Effector memory CD4-positive, alpha-beta T cell (primary cell): ENCODE measurements at places on chromosomes 3 and 15.

DNA sequence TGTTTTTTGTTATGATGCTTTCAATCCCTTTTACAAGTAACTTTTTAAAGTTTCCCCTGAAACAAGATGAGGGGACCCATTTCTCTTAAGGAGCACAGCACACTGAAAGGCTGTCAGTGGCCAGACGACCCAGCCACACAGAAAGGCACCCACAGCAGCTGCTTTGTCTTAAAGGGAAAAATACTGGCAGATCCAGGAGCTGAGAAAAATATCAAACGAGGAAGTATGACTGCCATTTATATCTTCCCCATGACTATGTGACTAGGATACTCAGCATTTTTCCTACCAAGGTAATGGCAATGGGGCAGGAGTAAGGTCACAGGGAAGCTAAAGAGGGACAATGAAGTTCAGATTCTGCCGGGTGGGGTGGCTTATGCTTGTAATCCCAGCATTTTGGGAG, 15.9 kb downstream of the ABCC5 start:
- no peak for DNase-seq

GRCh38 chr3:3295586-3295985, 116.1 kb upstream of the CRBN start:
- DNase-seq = no peak

DNA sequence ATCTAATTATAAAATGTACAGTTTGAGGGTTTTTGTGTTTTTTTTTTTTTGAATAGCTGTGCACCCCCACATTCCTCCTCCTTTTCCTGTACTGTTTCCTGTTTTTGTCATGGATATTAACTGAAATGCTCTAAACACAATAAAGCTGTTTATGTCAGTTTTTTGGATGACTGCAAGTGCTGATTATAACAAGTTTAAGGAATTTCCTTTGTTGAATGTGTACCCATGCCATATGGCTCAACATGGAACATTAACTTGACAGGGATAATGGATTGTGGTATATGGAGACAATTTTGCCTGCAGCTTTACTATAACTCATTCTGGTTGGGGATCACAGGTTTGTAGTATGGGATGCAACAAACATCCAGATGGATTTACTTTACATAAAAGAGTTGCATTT, 216.4 kb downstream of the TCF12 start:
- DNase-seq = no peak

DNA sequence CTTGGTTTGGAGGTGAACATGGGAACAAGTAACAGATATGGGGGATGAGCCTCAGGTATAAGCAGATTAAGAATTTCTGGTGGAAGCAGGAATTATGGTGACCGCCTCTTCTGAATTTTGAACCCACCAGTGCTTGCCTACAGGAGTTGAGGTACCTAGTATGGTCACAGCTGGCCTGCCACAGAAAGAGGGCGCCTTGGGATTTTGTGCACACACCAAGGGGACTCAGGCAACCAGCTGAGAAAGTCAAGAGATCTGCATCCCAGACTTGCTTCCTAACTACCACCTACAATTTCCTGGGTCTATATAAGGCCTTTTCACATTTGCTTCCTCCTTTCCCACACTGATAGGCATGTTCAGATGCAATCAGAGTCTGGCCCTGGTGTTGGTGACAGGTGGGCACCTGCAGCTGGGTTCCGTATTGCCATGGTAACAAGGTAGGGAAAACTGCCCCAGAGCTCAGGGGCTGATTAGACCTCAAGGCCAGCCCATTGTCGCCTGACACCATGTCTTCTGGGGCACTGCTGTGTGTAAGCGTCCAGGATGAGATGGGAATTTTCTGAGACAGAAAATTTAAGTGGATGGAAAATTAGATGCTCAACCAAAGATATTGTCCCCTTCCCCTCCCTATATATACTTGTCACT, 75.9 kb upstream of the RASGRF1 start:
- no peak for DNase-seq

GRCh38 chr15:92023965-92024364, 170.5 kb downstream of the SLCO3A1 start:
- no peak for DNase-seq

DNA sequence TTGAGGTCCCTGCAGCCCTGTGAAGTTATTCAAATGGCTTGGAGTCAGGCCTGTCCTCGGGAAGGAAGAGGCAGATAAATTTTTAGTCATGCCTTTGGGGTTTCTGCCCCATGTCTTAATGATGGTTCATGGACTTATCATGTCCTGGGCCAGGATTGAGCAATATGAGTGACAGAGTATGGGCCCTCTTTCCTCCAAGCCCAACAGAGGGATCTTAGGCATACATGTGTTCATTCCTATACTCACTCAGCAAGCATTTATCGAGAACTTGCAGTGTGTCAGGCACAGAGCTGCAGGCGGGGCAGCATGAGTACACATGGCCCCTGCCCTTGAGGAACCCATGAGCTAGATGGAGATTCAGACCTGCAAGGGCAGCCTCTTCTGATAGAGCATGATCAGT, 6.2 kb downstream of the ESYT3 start:
- no peak for DNase-seq

DNA sequence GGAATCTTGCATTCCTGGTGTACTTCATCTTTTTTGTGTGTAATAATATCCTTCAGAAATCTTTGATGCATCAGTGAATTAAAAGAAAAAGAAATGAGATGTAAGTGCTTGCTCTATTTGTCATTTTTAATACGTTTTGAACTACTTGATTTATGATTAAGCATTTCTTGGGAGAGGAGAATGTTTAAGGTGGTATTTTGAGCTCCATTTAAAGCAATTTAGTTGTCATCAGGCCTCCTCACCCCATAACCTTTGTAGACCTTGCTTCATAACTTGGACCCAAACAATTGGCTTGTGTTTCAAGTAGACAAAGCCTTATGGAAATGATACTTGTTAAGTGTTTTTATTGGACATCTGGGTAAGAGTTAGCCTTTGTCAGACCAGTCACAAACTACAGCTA, 87.1 kb upstream of the VEPH1 start:
- DNase-seq = no peak

- no peak for DNase-seq
Observed at GRCh38 chr3:157469561-157470294, 33.1 kb downstream of the PTX3 start.

DNA sequence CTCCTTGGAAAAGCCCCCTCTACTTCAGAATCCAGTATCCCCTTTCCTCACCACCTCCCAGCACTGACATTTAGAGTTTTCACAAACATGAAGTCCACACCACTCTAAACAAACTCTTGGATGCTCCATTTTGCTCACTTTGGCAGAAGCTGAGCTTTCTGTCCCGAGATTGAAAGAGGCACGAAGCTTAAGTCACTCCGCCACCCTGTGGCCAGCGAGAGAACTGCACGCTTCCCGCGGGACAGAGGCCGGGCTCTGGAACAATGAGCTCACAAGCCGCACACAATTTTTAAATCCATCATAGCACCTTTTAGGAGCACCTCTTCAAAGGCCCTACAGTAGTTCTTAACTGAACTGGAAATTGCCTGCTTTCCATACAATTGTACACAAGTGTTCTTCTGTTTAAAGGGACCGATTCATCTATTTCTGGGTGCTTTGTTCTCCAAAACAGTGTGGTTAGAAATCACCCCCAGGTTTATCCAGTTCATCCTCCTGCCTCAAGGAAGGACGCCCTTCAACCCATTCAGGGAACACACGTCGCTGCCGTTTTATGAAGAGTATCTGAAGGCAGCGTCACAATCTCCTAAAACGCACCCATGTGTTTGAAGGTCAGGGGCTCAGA, 226.1 kb downstream of the VPS13C start:
- peak; percentile 46 for DNase-seq

GRCh38 chr3:183515968-183516851, 39.3 kb downstream of the KLHL6 start:
- DNase-seq = peak; percentile 35

DNA sequence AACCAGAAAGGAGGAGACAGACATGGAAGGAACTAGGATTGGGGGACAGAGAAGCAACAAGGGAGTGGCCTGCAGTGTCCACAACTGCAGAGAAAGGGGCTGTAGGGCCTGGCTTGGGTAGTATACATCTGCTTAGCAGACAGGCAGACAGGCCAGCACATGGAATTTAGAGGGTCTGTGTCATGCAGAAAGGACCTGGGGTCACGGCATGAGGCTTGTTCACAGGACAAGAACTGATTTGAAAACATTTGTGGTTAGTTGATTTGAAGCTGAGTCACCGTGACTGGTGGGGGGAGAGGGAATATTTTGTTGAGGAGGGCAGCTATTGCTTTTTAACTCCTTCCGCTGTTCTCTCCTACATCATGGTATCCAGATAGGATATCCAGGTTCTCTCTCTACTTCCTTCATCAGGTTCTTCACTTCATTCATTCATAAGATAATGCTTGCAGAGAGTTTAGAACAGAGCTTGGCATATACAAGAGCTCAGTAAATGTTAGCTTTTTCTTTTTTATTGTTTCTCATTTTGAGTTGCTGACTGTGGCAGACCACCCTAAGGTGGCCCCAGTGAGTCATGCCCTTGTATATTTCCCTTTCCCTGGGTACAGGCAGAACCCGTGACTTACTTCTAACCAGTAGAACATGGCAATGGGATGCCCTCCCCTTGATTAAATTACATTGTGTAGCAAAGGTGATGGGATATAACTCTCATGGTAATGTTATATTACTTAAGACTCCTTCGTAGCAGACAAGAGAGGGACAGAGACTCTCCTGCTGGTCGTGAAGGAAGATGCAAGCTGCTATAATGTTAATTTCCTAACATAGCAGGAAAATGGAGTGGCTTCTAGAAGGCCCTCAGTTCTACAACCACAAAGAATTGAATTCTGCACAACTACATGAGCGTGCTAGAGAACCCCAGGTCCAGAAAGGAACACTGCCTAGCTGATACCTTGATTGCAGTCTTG, 95.0 kb upstream of the NMNAT3 start:
- DNase-seq = no peak

DNA sequence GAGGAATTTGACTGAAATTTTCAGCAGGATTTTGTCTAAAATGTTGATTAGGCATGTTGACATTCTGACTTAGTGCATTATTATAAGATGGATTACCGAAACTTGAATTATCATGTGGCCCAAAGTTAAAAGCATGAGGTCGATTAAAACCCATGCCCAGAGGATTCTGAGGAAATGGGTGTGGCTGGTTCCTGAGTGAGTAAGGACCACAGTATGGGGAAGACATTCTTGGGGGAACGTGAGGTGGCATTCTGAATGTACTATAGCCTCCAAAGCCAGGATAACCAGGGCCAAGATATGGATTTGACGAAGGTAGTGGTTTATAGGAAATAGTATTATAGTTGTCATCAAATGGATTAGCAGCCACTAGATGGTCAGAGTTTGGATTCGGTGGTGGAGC, 38.7 kb upstream of the DNAAF4 start:
- DNase-seq = no peak

DNA sequence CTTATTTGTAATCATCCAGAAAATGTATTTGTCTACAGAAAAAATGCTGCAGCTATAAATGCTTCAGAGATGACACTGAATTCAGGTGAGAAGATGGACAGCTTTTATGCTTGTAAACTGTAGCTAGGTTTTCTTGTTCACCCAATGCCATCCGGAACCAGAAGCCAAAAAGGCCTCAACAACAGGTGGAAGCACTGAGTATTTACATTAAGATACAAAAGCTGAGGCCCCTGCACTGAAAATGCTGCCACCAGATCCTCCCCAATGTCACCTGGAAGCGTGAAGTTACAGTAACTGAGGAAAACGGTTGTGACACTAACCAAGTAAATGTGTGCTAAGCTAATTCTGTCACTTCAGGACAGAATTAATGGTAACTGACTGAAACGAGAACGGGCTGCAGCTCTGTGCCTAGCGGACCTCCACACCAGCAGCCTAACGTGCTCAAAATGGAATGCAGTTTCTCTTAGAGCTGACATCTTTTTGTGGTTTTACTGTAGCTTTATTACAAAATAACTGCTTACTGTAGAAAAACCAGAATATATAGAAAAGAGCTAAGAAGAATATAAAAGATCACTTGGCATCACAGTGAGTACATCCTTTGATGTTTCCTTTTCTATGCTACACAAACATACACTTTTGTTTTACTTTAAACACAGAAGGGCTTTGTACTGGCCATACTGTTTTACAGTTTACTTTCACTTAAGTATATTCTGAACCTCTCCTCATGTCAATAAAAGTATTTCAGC, 7.6 kb downstream of the CHSY1 start:
- DNase-seq = no peak

DNA sequence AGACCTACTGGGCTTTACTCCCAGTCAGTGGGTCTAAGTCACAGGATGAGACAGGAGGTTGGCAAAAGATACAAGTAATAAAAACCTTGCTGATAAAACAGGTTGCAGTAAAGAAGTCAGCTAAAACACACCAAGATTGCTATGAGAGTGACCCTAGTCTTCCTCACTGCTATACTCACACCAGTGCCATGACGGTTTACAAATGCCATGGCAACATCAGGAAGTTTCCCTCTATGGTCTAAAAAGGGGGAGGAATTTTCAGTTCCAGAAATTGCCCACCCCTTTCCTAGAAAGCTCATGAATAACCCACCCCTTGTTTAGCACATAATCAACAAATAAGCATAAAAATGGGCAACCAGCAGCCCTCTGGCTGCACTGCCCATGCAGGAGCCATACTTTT, 966.7 kb upstream of the ROBO1 start:
- no peak for DNase-seq

- DNase-seq = no peak
Observed at GRCh38 chr15:87618203-87618725, 638.3 kb downstream of the NTRK3 start.

- DNase-seq = no peak
Observed at GRCh38 chr3:98980915-98981596, 79.6 kb upstream of the DCBLD2 start.

DNA sequence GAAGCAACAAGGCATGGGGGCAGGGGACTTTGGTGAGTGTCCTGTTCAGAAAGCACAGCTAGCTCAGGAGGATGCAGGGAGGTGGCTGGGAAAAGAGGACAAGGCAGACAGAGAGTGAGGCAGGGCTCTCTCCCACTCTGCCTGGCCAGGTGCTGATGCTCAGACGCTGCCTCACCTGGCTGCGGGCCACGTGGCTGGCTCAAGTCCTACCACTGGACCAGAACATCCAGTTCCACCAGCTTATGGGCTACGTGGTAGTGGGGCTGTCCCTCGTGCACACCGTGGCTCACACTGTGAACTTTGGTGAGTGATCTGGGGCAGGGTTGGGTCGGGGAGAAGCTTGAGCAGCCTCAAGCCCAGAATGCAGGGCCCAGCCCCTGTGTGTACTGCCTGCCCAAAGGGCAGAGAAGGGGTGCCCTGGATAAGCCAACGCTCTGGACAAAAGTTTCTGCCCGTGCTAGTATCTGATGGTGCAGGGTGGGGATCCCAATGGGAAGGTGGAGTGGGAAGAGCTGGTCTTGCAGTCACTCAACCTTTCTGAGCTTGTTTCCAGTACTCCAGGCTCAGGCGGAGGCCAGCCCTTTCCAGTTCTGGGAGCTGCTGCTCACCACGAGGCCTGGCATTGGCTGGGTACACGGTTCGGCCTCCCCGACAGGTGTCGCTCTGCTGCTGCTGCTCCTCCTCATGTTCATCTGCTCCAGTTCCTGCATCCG, 20.9 kb downstream of the NOX5 start:
- DNase-seq = no peak

DNA sequence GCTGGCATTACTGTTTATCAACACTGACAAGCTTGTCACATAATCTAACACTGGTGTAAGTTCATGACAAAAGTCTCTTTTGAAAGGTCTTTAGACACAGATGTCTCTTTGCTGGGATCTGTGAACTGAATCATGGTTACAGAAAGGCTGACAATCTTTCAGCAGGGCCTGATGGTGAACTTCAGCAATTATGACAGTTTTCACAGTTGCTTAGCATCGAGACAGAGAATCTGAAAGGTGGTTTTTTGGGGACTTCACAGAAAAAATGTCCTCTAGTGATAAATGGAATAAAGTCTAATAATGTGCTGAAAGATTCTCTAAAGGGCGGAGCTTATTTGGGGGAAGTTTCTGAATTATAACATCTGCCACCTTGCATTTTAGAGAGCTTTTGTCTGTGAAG, 32.3 kb downstream of the CLDN1 start:
- no peak for DNase-seq
